ENCODE measurements at places on chromosomes 6 and 20.

- DNase-seq = peak; percentile 71
Observed at GRCh38 chr20:44601801-44602204, 19.4 kb downstream of the PKIG start.

DNA sequence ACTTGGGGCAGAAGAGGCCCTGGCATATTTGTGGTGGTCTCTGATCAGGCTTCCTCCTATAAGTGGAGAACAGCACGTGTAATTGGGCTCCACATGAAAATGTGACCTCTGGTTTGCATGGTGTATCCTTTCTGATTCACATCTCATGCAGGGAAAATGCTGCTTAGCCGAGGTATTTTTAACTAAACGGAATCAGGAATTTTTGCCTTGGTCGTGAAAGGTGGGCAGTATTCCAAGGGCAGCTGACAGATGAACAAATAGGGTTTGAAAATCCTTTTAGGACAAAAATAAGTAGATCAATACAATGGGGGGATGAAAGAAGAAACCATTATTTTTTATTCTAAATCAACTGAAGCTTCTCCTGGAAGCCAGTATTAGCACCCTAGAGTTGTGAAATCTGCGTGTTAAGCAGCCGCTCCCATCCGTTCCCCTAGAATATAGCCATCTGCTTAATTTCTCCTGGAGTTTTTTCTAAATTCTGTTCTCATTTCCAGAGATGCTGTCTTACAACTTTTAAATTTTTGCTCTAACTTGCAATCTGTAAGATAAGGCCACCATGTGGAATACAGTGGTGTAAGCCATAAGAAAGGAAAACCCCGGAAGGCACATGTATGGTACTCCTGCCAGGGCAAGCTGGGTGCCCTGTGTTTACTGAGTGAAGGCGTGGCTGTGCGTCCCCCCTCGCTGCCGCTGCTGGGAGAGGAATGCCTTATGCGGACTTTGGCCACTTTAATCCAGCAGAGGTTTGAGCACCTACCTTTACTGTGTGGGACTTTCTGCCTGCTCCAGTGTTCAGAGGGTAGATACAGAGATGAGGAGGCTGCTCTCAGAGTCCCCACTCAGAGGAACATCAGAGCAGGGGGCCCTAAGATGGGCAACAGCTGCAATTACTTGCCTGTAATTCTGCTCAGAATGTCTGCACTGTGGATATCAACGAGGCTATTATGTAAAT, 52.4 kb downstream of the SYNJ2 start:
- no peak for DNase-seq

GRCh38 chr20:52899041-52899608, 73.0 kb upstream of the TSHZ2 start:
- no peak for DNase-seq

GRCh38 chr6:112760831-112761230, 413.7 kb downstream of the RFPL4B start:
- peak; percentile 72 for DNase-seq

- no peak for DNase-seq
Observed at GRCh38 chr6:108120311-108120710, 45.5 kb upstream of the NR2E1 start.

- no peak for DNase-seq
Observed at GRCh38 chr6:46772762-46773161, 20.4 kb upstream of the MEP1A start.

GRCh38 chr6:6483168-6483567, 105.4 kb upstream of the LY86 start:
- no peak for DNase-seq

All from fibroblast of skin of right biceps (primary cell).